ENCODE measurements at places on chromosomes 13 and 19.

- ATAC-seq, result no peak
Measured at GRCh38 chr13:98022210-98022609, 68.7 kb downstream of the IPO5 start.

DNA sequence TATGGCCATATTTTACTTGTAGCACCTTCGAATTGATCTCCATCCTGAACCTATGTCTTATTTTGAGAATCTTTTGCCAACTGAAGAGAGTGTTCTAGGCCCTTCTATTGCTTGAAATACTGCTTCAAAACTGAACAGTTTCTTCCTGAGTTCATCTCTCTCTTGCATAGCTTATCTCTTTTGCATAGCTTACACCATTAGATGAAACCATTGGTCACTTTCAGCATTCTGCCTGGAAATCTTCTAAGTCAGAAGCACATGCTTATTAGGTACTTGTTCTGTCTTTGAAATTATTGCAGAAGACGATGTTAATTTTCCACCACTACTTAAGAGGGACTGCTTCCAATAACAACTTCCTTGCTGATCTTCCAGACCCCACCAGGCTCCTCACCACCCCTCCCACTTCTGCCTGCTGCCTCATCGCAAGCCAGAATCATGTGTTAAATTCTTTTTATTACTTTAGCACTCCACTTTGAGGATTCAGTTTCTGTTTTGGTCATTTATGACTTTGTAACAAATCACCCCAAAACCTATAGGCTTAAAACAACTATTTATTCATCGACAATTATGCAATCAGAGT lies 122.4 kb upstream of the MAB21L1 start:
- ATAC-seq, result no peak

DNA sequence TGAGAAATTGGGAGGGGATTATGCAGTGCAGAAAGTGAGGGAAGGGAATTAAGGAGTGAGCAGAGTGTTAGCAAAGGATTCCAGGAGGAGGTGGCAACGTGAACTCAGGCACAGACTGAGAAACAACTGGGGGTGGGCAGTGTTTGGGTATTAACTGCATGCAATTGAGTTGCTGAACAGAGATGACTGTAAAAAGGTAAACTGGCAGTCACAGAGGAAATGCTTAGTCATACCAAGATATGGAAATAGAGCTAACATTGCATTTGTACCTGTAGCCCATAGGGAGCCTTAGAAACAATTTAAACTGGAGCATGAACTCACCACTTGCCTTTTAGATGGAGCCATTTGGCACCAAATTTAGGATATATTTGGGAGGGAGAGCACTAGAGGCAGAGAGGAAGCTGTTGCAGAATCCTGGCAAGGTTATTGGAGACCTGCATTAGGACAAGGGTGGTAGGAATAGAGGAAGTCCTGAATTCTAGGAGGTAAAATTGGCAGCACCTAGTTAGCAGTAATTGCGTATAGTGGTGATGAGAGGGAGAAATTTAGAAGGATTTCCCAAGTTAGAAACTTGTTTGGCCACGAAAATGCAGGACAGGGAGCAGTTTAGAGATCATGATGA lies 100.6 kb upstream of the FRY start:
- ATAC-seq, result peak; percentile 38

- no peak for ATAC-seq
Measured at GRCh38 chr19:1768248-1768647, 14.9 kb downstream of the ONECUT3 start.

DNA sequence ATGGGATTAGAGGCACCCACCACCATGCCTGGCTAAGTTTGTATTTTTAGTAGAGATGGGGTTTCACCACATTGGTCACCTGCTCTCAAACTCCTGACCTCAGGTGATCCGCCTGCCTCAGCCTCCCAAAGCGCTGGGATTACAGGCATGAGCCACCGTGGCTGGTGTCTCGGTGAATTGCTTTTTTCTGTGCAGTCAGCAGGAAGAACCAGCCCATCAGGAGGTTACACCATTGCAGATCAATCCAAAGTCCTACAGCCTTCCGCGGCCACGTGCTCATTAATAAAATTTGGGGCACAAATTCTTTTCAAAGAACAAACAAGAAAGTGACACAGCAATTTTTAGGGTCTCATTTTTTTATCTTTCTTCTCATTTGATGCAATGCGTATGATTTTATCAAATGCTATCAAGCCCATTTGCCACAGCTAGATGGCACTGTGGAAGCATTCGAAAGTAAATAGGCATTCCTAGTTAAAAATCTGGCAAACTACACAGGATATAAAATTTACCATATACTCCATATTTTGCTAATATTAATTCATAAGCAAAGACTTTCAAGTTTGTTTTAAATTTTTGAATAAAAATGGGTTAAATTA lies 54.4 kb upstream of the ZNF835 start:
- ATAC-seq, result no peak

- no peak for ATAC-seq
Measured at GRCh38 chr19:30064771-30065494, 122.9 kb downstream of the URI1 start.

DNA sequence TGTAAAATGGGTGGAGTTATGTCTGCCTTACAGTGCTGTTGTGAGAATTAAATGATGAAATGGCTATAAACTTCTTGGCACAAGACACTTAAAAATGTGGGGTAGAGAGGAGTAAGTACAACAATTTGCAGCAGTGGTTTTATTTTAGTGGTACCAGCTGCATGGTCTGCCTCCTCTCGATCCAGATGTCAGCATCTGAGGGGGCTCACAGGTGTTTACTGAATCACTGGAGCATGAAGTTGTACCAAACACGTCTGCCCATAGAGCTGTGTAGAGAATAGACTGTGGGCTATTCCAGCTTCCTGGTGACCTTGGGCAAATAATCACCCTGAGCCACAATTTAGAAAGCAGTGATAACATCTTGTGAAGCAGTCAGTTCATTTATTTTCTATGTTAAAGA lies 11.1 kb downstream of the SLC10A2 start:
- ATAC-seq, result no peak

DNA sequence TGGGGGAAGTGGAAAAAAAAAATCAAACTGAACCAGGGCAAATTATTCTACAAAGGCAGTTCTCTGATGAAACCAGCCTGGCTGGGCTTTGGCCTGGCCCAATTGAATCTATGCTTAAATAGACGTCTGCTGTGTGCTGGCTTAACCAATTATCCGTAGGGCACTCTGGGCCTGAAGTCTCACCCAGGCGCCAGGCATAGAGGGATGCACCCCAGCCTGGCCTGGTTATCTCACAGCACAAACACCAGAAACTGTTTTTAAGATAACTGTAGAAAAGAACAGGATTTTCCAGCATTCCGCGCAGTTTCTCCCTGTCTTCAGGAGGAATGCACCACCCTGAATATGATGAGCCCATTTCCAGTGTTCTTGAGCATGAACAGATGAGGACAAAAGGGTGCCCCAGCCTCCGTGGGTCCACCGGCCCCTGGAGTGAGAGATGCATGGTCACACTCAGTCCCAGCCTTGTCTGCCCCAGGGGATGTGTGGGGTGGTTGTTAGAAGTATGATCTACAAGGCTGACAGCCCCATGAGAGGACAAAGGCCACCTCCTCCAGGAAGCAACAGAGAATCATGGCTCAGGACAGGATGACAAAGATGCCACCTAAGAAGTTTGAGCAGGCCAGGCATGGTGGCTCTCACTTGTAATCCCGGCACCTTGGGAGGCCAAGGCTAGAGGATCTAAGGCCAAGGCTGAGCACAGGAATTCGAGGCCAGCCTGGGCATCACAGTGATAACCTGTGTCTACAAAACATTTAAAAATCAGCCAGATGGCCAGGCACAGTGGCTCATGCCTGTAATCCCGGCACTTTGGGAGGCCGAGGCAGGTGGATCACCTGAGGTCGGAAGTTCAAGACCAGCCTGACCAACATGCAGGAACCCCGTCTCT lies 50.2 kb downstream of the PEPD start:
- ATAC-seq, result no peak

DNA sequence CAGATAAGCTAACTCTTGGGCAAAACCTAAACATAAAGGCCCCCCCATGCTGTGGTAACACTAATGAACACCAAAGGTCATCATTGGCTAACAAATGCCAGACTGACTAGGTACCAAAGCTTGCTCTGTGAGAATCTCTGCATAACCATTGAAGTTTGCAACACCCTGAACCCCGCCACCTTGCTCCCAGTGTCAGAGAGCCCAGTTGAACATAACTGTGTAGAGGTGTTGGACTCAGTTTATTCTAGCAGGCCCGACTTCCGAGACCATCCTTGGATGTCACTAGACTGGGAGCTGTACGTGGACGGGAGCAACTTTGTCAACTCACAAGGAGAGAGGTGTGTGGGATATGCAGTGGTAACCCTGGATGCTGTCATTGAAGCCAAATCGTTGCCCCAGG lies 602.2 kb downstream of the UQCRFS1 start:
- no peak for ATAC-seq

GRCh38 chr19:48513289-48514122 lies 1.9 kb upstream of the LMTK3 start:
- peak; percentile 85 for ATAC-seq

DNA sequence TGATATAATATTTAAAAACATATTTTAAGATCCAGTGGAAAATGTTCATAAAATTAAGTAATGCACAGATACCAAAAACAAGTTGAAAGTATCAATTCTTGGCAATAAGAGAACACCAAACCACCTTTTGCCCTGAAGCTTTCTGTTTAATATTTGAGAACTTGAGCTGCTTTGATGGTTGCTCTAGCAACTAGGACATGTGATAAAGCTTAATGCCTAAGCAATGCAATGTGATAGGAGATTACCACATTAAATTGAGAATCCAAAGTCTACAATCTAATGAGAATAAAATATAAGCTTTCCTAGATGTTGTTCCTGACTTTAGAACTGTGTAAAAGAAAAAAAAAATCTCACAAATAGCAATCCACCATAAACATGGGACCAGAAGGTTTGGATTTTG lies 1367.5 kb upstream of the PCDH9 start:
- no peak for ATAC-seq

GRCh38 chr13:58119804-58120203 lies 488.3 kb downstream of the PCDH17 start:
- no peak for ATAC-seq

- ATAC-seq, result no peak
Measured at GRCh38 chr13:93345024-93345423, 118.4 kb downstream of the GPC6 start.

DNA sequence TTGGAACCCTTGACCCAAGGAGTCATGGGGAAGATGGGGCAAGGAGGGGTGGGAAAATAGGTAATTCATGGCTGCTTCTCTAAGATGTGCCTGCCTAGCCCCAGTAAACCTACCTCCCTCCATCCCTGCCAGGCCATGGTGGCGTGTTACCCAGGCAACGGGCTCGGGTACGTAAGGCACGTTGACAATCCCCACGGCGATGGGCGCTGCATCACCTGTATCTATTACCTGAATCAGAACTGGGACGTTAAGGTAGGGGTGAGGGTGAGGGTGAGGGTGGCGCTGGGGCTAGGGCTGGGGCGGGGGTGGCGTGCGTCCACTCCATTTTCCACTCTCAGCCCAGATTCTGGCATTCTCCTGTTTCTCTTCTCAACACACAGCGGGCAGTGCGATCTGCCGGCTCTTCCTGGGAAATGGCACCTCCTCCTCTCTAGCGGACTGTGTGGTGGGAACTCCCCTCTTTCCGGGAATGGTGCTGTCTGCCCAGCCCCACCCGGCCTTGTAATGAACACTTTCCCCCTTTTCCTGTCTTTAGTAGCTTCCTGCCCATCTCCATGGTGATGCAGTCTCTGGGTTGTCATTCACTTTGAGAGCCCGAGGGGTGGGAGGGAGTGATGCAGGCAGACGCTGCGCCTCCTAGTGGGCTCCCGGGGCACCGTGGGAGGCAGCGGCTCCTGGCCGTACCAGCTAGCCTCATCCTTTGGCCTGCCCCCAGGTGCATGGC lies 7.6 kb downstream of the EGLN2 start:
- ATAC-seq, result peak; percentile 57

DNA sequence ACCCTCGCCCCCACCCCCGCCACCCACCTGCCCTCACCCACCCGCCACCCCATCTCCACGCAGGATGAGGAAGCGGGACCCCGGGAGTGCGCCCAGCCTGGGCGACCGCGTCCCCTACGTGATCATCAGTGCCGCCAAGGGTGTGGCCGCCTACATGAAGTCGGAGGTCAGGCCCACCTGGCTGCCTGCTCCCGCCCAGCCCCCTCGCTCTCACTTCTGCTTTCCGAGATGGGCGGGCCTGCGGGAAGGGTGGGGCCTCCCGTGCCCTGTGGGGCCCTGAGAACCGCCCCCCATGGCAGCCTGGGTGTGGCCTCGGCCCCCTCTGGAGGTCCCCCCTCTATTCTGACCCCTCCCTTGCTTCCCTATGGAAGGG lies 3.1 kb upstream of the SPIB start:
- peak; percentile 20 for ATAC-seq

- ATAC-seq, result no peak
Measured at GRCh38 chr19:55339889-55340783, 460 bp downstream of the KMT5C start.

- ATAC-seq, result no peak
Measured at GRCh38 chr19:45767881-45768654, 984 bp downstream of the SIX5 start.

- no peak for ATAC-seq
Measured at GRCh38 chr13:20689291-20689690, 14.2 kb upstream of the IL17D start.

- ATAC-seq, result no peak
Measured at GRCh38 chr13:34300559-34300958, 482.6 kb downstream of the RFC3 start.

- ATAC-seq, result no peak
Measured at GRCh38 chr13:71603255-71603654, 263.7 kb downstream of the DACH1 start.

DNA sequence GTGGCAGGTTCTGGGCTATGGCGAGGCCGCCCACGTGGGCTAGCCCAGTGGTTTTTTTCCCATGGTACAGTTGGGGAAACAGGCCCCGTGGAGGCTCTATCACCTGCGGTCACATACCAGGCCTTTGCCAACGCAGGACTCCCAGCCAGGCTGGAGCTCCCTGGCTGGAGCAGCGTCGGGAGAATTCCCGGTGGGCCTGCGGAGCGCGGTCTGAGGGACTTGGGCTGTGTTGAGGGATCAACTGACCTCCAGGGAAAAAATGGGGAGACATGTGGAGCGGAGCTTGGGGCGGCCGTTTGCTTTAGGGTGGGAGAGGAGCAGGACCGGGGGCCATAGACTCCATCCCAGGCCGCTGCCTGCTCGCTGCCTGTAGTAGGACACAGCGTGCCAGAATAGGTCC lies 16.4 kb downstream of the DOT1L start:
- no peak for ATAC-seq

DNA sequence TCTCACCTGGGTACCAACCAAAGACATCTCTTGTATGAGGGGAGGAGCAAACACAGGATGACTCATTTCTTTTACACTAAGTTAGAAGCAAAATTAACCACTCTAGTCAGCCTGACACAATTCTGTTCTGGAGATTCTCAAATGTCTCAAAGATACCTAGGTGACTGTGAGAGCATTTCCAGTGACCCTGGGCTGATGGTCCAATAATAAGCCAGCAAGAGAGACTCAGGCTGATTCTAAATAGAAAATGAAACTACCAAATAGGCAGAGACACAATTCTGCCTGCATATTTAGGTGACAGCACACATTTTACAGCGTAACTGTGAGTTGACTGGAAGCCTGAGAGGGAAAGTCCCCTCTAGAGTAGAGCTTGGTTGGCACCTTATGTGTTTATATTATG lies 16.3 kb downstream of the ZNF91 start:
- peak; percentile 93 for ATAC-seq
